ENCODE measurements at places on chromosomes 4 and X. TPM values are rescaled to one million over a fixed set of nuclear protein-coding genes. Genes with fewer than 3 reads are reported as not detected.

- no peak for DNase-seq
- H3K36me3 ChIP-seq = no peaks in the 10 kb centered on the region
- no peaks in the 10 kb centered on the region for H3K27me3 ChIP-seq
- peaks cover 18% of the 10 kb centered on the region for H3K4me1 ChIP-seq
- no peak overlapping the region for H3K4me3 ChIP-seq
These were observed 31.4 kb downstream of the SH3RF1 start for GRCh38 chr4:169239221-169239905.

DNA sequence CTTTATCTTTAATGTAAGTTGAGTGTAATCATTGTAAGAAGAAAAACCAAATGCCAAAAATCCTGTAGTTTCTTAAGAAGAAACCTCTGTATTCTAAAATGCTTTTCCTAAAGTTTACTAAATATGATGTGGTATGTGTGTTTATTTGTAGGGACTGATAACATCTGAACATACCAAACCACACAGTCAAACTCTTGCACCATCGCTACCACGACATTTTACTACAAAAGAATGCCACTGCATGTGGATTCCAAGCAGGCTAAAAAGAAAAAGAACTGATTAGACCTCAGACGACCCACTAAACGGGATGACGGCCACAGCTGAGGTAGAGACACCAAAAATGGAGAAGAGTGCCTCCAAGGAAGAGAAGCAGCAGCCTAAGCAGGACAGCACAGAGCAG, 46.1 kb downstream of the LAS1L start:
- no peak overlapping the region for H3K4me3 ChIP-seq
- H3K36me3 ChIP-seq = no peaks in the 10 kb centered on the region
- H3K4me1 ChIP-seq = no peaks in the 10 kb centered on the region
- no peak overlapping the region for H3K27ac ChIP-seq
- no peaks in the 10 kb centered on the region for H3K27me3 ChIP-seq

DNA sequence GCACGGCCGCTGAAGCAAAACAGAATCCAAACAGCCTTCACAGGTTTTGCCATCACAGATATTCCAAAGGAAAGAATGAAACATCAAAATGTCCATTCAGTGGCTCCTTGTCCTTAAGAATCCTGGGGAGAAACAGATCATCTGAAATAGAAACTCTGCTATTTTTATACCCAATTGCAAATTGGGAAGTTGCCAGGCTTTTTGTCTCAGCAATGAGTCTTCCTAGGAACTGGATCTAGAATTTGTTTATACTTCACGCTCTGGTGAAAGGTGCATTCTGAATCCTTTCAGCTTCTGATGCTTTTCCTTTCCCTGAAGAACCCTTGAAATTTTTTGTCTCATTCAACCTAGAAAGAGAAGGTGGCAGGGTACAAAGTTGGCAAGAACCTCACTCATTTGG, 218.9 kb downstream of the FBXW7 start:
- no peak overlapping the region for H3K4me3 ChIP-seq
- no peak for DNase-seq
- no peak overlapping the region for H3K27ac ChIP-seq
- no peaks in the 10 kb centered on the region for H3K36me3 ChIP-seq

DNA sequence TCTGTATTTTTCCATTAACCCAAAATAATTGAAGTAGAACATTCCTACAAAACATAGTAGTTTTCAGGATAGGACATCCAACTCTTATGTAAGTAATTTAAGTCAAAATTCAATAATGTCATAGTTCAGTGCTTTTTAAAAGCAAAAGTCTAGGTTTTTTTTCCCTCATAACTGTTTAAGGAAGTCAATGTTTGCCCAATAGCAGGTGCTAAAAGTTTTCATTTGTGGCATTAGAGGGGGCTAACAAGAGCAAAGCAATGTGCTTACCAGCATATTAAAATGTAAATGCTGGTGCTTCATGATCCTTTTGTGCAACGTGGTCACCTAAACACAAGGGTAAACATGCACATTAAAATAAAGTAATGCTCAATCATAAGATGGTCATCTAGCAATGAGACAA, 155.2 kb upstream of the PPP1R2C start:
- no peaks in the 10 kb centered on the region for H3K36me3 ChIP-seq
- H3K27ac ChIP-seq = no peak overlapping the region
- no peak overlapping the region for H3K4me3 ChIP-seq

DNA sequence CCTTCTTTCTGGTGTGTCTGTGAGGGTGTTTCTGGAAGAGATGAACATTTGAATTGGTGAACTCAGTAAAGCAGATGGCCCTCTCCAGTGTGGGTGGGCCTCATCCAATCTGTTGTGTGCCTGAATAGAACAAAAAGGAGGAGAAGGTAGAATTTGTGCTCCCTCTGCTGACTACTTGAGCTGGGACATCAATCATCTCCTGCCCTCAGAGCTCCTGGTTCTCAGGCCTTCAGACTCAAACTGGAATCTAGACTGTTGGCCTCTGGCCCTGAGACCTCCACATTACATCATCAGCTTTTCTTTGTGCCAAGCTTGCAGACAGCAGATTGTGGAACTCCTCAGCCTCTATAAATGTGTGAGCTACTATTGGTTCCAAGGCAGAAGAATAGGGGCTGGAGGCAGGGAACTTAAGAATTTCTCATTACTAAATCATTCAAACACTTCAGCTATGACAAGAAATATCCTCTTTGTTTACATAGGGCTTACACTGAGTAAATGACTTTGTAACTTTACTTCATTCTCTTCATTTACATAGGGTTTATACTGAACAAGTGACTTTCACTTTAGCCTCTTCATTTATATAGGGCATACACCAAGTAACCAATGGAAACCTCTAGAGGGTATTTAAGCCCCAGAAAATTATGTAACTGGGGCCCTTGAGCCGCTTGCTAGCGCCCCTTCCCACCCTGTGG, 86.9 kb upstream of the NWD2 start:
- no peak overlapping the region for H3K4me3 ChIP-seq
- no peaks in the 10 kb centered on the region for H3K27me3 ChIP-seq
- DNase-seq = no peak
- H3K4me1 ChIP-seq = no peaks in the 10 kb centered on the region
- H3K36me3 ChIP-seq = no peaks in the 10 kb centered on the region

- H3K36me3 ChIP-seq = peaks cover 7% of the 10 kb centered on the region
- no peak overlapping the region for H3K27ac ChIP-seq
- H3K27me3 ChIP-seq = no peaks in the 10 kb centered on the region
- no peak overlapping the region for H3K4me3 ChIP-seq
- DNase-seq = no peak
These were observed 23.2 kb downstream of the PRIMPOL start for GRCh38 chr4:184672741-184673140.

DNA sequence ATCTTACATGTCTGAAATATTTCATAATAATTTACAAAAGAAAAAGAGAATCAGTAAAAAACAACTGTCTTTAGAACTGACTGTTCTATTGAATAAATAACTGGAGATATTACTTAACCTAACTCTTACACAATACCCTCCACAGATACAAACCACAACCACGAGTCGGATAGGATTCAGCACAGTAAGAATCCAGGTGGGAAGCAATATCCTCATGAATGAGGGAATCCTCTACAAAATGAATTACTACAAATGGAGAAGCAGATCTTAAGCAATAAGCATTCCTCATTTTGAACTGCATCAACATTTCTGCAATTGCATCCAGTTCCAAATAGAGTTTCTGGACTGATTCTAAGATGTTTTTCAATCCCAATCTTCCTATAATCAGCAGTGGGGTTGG, 227.1 kb downstream of the SH2D1A start:
- H3K27me3 ChIP-seq = no peaks in the 10 kb centered on the region
- H3K36me3 ChIP-seq = no peaks in the 10 kb centered on the region
- H3K4me3 ChIP-seq = no peak overlapping the region
- no peaks in the 10 kb centered on the region for H3K4me1 ChIP-seq
- H3K27ac ChIP-seq = no peak overlapping the region

DNA sequence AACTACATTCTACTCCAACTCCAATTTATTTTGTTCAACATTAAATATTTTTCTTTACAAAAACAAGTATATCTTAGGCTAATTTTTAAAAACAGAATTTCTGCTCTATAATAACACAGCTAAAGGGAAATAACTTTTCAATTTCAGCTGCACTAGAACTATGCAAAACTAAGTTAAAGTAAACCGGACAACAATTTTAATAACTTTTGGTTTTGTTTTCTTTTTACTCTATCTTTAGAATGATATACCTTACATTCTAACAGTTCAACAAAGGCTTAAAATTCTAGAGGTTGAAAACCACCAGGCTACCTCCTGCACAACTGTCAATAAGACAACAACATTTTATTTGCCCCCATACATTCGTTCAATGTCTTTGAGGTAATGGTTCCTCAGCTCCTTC, 18.7 kb upstream of the KCNE5 start:
- DNase-seq = no peak
- H3K27ac ChIP-seq = no peak overlapping the region
- no peaks in the 10 kb centered on the region for H3K36me3 ChIP-seq
- no peaks in the 10 kb centered on the region for H3K27me3 ChIP-seq

GRCh38 chr4:19005211-19005610, 983.7 kb upstream of the LCORL start:
- H3K4me3 ChIP-seq = no peak overlapping the region
- DNase-seq = no peak
- H3K36me3 ChIP-seq = no peaks in the 10 kb centered on the region
- H3K4me1 ChIP-seq = no peaks in the 10 kb centered on the region
- H3K27me3 ChIP-seq = no peaks in the 10 kb centered on the region

DNA sequence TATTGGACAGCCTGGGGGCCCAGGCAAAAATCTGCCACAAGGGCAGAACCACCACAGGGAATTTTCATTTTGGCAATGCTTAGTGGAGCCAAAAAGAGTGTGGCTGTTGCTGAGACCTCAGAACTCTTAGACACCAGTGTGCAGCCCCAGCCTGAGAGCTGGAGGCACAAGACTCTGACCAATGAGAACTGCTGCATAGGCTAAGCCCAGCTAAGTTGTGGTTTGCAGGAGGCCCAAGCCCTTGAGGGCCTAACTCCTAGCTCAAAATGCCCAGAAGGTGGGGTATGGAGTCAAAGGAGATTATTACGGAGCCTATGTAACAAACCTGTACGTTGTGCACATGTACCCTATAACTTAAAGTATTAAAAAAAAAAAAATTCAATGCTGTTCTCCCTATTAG, 296.7 kb downstream of the TRAM1L1 start:
- H3K36me3 ChIP-seq = no peaks in the 10 kb centered on the region
- no peak overlapping the region for H3K27ac ChIP-seq
- no peak overlapping the region for H3K4me3 ChIP-seq
- H3K27me3 ChIP-seq = no peaks in the 10 kb centered on the region

DNA sequence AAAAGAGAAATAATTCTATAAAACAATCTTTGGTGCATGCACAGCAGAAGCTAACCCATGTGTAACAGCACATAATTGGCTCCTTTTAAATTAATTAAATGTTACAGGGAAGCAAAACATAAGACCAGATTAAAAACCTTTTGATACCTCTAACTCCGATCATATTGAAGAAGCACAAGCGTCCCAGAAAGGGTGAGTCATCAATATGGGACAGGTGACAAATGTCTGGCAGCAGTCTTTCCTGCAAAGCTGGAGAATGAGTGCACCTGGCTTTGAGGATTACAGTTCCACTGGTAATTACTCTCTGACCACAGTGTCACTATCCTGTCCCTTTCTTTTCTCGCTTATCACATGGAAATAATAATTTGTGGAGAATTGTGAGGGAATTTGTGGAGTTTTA, 94.6 kb downstream of the FAM9B start:
- no peak for DNase-seq
- H3K27me3 ChIP-seq = no peaks in the 10 kb centered on the region
- H3K4me1 ChIP-seq = no peaks in the 10 kb centered on the region
- no peak overlapping the region for H3K27ac ChIP-seq

DNA sequence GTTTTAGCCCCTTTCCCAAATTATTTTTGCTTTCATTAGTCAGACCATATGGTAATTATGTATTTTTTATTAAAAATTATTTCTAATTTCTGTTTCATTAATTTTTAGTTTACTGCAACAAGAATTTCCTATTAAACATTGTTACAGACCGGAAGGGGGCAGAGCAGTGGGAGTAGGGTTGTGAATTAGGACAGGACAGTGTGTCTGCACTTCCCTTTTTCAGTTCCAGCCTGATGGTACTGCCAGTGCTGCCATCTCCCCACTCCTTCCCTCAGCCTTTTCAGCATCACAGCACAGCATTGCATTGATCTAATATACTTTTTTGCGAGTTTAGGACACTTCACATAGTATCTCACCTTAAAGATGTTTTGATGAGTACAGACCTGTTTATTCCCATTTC, 76.5 kb downstream of the STIM2 start:
- H3K27ac ChIP-seq = no peak overlapping the region
- H3K36me3 ChIP-seq = no peaks in the 10 kb centered on the region
- no peak for DNase-seq
- H3K4me1 ChIP-seq = no peaks in the 10 kb centered on the region

DNA sequence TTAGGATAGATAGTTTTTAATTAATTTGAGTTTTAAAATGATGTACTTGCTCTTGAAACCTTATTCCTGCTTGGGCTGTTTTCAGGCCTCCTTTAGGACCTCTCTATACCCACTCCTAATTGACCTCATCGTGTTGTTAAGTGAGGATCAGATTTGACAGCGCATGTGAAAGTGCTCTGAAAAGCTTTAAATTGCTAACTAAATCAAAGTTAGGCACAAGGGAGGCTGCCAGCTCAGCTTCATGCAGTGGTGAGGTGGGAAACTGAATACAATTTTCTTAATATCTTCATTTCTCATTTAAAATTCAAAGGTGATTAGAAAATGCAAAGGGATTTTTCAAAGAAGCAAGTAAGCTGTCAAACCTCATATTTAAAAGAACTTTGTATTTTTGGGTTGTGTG, 20.0 kb downstream of the FHDC1 start:
- H3K4me3 ChIP-seq = no peak overlapping the region
- H3K4me1 ChIP-seq = peaks cover 11% of the 10 kb centered on the region
- no peak overlapping the region for H3K27ac ChIP-seq
- DNase-seq = no peak

DNA sequence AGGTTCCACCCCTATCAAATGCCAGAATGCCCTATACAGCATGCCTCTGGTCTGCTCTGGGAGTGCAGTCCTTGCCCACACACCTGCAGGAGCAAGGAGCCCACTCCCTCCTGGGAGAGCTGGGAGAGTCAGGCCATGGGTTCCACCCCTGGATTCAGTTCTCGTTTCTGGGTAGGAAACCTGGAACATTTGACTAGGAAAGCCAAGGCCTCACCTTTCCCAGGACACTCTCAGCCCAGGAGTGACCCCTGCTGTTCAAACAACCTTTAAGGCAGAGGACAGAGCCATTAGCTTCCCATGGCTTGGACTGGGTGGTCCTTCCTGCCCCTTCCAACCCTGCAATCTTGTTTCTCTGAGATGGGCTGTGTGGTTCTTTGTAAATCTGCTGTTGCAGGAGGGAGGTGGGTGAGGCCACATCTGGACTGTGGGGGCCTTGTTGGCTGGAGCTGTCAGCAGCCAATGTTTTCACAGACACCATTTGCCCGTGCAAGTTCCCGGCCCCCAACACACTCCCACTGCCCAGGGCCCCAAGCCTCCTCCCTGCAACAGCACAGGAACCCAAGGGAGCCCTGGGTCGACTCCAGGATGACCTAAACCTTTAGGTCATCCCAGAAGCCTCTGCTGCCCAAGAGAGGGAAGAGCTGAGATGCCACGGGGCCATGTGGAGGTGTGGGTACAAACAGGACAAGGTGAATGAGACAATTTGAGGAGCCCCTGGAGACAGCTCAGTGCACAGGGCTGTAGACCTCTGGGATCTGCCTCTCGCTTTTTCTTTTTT, 104.4 kb downstream of the PJA1 start:
- H3K4me1 ChIP-seq = no peaks in the 10 kb centered on the region
- no peaks in the 10 kb centered on the region for H3K36me3 ChIP-seq
- H3K4me3 ChIP-seq = no peak overlapping the region
- no peak for DNase-seq

Gene MAGEA11
- total RNA-seq = not detected

Gene ZDHHC15
- 0.23 TPM for total RNA-seq

Gene TAF7L
- not detected for total RNA-seq

Gene CT47B1
- total RNA-seq = not detected

Gene PDK3
- total RNA-seq = 14.0 TPM

Gene TLR10
- 1.9 TPM for total RNA-seq

Measured in liver (tissue), 10 donors.